Right forelimb (tissue), 1 donor: ENCODE measurements at places on chromosomes 2 and 18.

GRCh38 chr18:24026457-24026856 is 11.9 kb downstream of the TTC39C start:
- no peak for DNase-seq

DNA sequence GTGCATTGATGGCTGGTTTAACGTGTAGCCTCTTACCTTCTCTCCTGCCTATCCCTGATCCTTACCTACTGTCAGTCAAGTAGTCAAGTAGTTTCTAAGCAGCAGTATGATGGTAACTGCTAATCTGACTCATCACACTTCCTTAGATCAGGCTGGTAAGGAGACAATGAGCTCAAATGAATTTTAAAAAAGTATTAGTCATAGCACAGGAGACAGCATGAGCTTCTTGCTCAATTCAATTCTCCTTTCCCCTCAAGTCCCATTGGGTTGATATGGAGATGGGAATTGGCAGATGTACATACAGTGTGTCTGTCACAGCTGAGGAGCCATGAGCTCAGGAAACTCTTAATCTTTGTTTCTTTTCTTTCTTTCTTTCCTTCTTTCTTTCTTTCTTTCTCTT is 799.7 kb downstream of the LRP1B start:
- DNase-seq, result no peak

- DNase-seq, result no peak
Measured at GRCh38 chr2:88331239-88331638, 121.3 kb downstream of the FOXI3 start.

- DNase-seq, result no peak
Measured at GRCh38 chr18:74217476-74218143, 69.3 kb downstream of the TIMM21 start.

GRCh38 chr2:165911231-165911630 is 42.3 kb downstream of the TTC21B start:
- no peak for DNase-seq

DNA sequence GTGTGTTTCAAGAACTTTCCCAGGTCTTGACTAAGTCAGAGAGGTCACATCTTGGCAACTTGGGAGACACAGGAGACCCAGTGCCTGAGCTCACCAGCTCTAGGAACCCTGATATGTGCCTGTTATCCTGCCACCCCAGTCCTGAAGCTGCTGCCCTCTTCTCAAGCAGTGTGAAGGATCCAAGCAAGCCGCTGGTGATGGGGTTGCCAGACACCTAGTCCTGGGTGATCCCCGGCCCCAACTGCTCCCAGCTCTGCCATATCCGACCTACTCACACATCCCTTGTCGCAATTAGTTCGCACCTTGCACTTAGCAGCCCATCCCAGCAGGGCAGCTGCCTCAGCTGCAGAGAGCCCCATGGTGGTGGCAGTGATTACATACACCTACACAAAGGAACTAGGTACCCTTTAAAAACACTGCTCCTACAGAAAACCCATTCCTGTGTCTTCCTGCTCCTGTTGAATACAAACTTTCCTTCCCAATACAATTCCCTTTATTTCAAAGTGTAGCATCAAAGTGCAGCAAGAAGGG is 247.2 kb upstream of the RAB12 start:
- DNase-seq, result no peak

DNA sequence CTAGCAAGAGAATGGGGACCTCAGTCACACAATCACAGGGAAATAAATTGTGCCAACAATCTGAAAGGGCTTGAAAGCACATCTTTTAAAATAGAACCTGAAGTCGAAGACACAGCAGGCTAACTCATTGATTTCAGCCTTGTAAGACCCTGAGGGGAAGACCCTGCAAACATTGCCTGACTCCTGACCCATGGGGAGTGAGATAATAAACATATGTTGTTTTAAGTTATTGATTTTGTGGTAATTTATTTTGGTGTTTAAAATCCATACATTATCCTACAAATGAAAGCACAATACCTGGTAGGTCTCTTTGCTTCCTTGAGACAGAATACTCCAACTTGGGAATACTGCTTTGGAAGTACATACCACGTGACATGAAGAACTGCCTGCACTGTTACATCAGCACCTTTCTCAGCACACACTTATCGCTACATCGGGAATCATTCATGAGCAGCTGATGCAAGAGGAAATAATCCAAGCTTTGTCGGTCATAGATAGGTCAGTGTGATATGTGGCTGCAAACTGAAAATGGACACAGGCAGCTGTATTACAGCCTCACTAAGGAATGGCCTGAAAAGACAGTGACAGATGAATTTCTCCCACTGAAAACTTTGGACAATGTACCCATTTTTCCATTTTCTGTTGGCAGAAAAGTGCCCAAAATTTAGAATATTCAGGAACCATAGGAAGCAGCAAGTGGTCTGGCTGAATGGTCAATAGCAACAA is 494.5 kb upstream of the MAP2 start:
- no peak for DNase-seq

DNA sequence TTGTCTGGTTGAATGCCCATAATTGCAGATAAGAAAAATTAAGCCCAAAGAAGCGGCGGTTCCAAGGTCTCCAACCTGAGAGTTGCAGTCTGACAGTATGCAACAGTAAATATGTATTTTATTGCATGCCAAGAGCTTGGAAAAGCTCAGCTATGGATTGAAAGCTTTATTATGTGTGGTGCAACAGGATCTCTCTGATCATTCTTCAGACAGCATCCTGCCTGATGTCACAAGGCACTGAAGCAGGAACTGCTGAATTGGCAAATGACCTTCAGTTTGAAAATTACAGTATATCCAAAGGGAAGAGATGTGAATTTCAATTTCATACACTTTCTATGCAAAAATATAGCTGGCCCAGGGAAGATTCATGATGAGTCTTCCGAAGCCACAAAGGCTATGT is 42.5 kb downstream of the DOCK10 start:
- DNase-seq, result no peak

- DNase-seq, result no peak
Measured at GRCh38 chr2:36455788-36456187, 100.2 kb downstream of the CRIM1 start.

DNA sequence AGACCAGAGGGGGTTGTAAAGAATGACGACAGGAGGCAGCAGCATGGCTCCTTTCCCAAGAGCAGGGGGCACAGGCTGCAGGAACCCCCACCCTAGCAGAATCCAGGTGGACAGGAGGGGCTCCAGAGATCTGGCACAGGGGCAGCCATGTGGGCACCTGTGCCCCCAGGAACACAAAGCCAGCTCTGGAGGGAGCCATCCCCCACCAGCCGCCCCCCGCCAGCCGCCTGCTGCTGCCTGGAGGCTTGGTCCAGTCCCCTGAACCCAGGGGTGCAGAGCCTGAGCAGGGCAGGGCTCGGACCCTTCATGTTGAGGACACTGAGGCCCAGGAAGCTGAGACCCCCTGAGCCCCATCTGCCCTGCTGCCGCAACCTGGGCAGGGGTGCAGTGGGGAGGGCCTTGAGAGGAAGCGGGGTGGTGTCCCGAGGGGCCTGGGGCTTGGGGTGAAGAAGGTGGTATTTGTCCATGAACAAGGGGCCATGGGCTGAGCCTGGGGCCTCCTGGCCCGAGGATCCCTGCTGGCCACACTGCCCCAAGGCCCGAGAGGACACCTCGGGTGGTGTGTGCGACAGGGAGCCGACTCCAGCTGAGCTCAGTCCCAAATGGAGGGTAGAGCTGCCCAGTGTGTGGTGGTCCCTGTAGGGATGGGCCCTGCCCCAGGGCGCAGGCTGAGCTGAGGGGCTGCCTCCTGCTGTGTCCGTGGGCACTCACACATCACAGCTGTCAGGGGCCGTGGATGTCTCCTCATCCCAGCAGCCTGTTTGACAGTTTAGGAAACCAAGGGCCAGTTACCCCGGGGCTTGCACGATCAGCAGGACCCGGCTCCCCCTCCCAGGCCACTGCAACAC is 39.8 kb upstream of the SNED1 start:
- peak; percentile 38 for DNase-seq

DNA sequence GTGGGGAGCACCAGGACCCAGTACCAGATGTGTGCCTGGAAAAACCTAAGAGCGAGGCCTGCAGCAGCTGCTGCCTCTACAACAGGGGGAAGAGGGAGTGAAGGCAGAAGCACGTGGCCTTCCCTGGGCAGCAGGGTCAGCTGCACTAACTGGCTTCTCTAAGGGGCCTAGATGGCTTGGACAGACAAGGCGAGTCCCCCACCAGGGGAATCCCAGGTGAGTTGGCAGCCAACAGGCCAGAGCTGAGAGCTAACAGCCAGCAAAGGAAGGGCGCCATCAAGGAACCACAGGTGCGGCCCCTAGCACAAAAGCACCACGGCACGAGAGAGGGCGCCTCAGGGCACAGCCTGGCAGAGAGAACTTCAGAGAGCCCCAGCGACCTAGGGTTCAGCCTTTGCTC is 19.8 kb upstream of the MAL start:
- no peak for DNase-seq

GRCh38 chr2:159744363-159744762 is 32.1 kb downstream of the MARCHF7 start:
- DNase-seq, result no peak

DNA sequence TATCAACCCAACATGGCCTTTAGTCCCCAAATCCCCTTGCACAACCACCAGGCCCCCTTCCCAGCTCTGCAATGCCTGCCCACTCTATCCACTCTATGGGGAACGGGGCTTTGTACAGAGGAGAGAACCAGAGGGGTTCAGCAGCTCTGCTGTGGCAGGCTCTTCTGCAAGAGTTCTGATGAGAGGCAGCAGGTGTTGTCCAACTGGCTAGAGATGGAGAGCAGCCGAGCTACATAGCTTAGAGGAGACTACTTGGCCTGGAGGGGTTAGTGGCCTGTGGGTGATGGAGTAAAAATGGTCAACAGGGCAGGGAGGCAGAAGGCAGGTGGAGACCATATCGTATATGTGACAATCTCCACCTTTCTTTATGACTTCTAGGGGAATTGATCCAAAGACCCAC is 103.0 kb downstream of the QPCT start:
- no peak for DNase-seq

DNA sequence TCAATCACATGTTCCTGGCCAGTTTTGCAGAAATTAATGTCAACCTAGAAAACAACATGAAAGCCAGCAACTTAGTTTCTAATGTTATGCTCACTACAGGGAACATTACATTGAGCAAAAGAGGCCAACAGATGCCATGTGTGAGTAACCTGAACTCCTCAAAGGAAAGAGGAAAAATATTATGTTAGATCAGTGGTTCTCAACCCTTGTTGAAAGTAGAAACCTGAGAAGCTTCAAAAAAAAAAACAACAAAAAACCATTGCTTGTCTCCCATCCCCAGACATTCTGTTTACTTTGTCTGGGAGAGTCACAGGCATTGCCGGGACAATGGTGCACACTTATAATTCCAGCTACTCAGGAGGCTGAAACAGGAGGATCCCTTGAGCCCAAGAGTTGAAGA is 57.7 kb downstream of the METTL4 start:
- DNase-seq, result no peak

DNA sequence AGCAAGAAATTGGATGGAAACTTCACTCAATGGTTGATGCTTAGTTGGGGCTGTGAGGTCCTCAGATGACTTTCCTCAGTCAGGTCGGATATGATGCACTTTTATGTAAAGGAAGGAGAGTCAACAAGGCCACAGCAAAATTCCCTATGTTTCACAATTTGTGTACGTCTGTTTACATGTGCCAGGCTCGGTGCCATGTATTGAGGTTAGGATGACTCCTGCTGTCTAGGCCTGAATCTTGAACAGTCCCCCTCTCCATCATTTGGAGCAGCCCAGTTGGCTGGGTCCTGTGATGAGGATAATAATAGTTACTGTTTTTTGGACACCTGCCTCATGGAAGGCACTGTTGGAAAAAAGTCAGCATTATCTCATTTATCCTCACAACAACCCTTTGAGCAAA is 43.1 kb downstream of the VSNL1 start:
- DNase-seq, result no peak

GRCh38 chr2:82823892-82824291 is 1635.2 kb downstream of the SUCLG1 start:
- DNase-seq, result no peak

- DNase-seq, result no peak
Measured at GRCh38 chr2:120036145-120036544, 23.3 kb downstream of the EPB41L5 start.

- DNase-seq, result no peak
Measured at GRCh38 chr18:76604935-76605240, 109.8 kb upstream of the ZNF516 start.

GRCh38 chr2:88919087-88919738 is 227.7 kb downstream of the RPIA start:
- DNase-seq, result no peak

GRCh38 chr18:9673296-9674251 is 34.5 kb upstream of the RAB31 start:
- DNase-seq, result no peak

- DNase-seq, result no peak
Measured at GRCh38 chr18:24786027-24786426, 325.6 kb downstream of the HRH4 start.

DNA sequence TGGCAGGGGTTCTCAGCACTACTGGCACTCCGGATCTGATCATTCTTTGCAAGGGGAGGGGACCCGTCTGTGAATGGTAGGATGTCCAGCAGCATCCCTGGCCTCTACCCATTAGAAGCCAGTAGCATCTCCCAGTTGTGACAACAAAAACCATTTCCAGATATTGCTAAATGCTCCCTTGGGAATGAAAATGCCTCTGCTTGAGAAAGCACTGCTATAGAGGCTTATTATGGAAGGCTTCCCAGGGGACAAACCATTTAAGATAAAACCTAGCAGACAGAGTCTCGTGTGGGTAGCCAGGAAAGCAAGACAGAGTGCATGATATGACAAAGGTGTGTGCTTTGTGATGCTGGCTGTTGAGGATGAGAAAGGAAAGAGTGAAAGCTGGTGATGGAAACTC is 273.7 kb downstream of the TMX3 start:
- no peak for DNase-seq

DNA sequence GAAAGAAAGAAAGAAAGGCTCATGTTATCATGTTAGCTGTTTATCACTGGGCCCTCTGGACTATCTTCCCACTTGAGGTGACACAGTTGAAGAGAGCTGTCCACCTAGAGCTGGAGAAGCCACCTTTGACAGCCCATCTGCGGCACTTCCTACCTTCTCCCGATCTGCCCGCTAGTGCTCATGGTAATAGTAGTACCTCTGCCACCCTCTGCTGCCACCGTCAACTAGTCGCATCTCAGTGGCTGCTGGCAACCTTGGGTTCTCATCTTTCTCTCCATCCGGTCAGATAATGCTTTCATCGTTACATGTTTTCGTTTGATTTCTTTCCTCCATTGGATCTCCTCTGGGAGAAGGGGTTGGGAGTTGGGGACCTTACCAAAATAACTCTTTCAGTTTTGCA is 63.2 kb upstream of the COPS8 start:
- DNase-seq, result no peak

GRCh38 chr18:21513292-21513691 is 87.2 kb downstream of the ESCO1 start:
- no peak for DNase-seq

GRCh38 chr18:10660179-10660884 is 134.5 kb downstream of the NAPG start:
- DNase-seq, result peak; percentile 69

- no peak for DNase-seq
Measured at GRCh38 chr2:37541516-37541915, 129.9 kb downstream of the CDC42EP3 start.

DNA sequence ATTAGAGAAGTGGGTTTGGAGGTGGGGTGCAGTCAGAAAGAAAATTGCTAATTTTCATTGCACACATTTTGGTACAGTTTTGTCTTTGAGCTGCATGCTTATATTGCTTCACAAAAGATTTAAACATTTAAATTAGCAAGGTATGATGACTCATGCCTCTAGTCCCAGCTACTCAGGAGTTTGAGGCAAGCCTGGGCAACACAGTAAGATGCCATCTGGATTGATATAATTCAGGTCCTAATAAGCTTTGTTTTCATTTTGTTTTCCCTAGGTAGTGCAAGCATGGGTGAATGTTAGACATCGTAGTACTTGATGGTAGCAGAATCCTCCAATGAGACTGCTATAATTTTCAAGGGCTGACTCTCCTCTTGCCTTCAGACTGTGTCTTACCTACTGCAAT is 396.7 kb upstream of the RGPD4 start:
- no peak for DNase-seq
